ENCODE measurements at places on chromosomes 11 and 22. TPM values are rescaled to one million over a fixed set of nuclear protein-coding genes. Genes with fewer than 3 reads are reported as not detected.

The PRDM10 gene
- total RNA-seq, result 15.9 TPM

The C11orf21 gene
- 2.4 TPM for total RNA-seq

The FXYD2 gene
- 1.9 TPM for total RNA-seq

The RAB39A gene
- total RNA-seq, result not detected

The SLC5A1 gene
- not detected for total RNA-seq

The DDI1 gene
- total RNA-seq, result not detected

The GALNT18 gene
- total RNA-seq, result 8.6 TPM

The HTR3A gene
- total RNA-seq, result not detected

The NAT10 gene
- total RNA-seq, result 162 TPM

The TMEM191C gene
- total RNA-seq, result 0.54 TPM
